ENCODE measurements at places on chromosomes 12 and 14.
A peak's percentile ranks its signal among the peaks of the same experiment; 100 is the strongest.

DNA sequence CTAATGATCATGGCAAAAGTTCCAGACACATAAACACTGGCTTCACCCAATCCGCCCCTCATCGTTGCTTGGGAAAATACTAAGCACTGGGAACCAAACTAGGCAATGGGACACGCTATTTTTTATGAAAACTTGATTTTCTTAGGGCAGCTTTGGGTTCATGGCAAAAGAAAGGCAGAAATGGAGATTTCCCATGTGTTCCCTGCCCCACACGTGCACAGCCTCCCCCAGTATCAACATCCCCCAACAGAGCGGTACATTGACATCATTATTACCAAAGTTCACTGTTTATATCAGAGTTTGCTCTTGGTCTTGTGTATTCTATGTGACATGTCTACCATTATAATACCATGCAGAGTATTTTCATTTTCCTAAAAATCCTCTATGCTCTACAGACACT is 71.0 kb downstream of the DBX2 start:
- no peak for DNase-seq

GRCh38 chr12:115201966-115202365 is 518.0 kb upstream of the TBX3 start:
- peak; percentile 54 for DNase-seq

DNA sequence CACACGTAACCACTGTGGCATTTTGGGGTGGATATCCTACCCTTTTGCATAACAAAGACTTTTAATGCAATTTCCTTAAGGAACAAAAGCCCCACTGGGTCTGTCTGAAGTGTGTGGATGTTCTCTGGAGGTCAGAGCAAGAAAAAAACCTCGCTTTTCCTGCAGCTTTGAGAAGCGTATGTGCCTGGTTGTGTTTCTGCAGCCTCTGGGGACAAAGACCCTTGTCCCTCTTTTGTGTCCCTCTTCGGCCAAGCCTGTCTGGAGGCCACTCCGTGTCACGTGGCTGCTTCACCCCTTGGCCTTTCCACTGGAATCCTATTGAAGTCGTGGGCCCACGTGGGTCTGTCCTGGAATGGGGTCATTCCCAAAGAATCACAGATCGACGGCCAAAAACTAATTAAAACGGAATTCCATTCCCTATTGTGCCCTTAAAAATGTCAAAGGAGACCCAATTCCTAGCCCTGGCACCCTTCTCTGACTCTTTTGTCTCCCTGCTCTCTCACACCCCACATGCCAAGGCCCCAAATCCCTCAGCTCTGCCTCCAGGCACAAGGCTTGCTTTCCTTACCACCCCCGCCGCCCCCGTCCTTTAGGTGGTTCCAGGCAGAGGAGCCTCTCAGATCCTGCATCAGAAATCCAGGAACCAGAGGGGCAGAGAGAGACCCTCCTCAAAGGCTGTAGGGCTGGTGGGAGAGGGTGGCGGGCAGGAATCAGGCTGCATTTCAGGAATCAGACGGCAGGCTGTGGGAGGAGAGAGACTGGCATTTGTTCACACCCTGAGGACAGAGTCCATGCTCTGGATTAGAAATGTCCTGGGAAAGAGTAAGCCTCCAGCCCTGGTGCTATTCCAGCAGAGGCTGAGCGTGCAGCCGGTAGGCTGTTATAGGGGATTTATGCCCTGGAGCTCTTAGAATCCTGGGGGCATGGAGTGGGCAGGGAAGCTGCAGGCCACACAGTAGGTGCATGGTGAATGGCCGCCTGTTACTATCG is 12.6 kb upstream of the CYP46A1 start:
- no peak for DNase-seq

DNA sequence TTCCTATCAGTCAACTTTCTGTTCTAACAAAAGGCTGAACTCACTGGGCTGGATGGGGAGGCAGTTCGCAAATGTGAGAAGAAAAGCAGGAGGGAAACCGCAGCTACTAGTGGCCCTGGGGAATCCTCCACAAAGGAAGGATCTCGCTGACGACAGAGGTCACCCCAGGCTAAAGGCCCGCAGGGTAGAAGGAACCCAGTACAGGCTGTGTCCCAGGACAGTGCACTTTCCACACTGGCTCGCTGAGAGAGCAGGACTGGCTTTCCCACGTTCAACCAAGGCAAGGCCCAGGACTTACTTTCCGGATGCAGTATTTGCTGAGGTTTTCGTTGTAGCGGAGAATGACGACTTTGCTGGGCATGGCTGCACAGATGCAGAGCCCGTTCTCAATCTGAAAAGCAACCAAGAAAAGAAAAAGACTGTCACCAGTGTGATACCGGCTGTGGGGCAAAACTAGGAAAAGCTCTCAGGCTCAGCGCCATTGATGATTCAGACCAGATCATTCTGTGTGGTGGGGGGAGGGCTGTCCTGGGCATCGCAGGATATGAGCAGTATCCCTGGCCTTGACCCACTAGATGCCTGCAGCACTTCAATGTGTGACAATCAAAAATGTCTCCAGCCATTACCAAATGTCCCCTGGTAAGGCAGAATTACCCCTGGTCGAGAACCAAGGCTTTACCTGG is 36.3 kb downstream of the PRKAB1 start:
- DNase-seq = peak; percentile 41

GRCh38 chr14:77865455-77865854 is 65.5 kb downstream of the ADCK1 start:
- no peak for DNase-seq

DNA sequence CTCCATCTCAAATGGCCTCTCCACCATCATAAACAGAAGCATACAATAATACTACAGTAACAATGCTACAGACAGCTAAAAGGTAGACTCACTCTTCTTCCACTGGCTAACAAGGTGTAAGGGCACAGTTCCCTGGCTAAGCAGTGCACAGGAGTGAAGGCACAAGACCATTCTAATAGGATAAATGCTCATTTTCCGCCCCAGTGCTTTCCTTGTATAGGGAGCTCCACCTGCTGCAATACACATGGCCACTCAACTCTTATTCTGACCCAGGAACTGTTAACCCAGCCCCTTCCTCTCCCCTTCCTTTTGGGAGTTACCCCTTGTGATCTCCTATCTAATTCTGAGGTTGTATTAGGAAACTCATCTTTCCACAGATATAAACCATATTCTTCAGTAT is 124.6 kb downstream of the KCNK10 start:
- no peak for DNase-seq

GRCh38 chr12:52441320-52441911 is 7.2 kb upstream of the KRT75 start:
- DNase-seq = no peak

DNA sequence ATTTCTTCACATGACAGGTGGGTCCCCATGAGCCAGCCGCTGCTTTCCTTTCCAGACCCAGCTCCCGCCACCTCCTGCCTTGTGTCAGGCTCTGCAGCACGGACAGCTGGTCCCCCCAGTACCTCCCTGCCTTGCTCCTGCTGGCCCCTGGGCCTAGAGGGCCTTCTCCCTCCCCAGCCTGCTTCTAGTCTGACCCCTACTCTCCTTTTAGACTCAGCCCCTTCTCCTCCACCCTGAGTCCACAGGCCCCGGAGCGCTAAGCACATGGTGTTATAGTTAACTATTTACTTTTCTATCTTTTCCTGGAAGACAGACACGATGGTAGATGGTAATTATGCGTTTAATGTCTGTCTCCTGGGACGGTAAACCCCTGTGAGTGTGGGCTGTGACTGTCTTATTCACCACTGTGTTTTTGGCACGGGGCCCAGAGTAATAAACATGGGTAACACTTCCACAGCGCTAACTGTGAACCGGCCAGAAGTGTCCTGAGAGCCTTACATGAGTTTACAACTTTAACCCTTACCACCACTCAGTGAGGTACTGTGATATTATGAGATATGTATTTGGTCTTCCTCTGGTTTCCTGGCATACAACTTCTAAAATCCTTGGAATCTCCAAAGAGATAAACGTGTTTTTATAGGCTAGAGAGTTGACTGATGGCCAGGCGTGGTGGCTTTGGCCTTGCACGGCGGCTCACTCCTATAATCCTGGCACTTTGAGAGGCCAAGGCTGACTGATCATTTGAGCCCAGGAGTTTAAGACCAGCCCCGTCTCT is 41.2 kb downstream of the DGLUCY start:
- DNase-seq = peak; percentile 81

DNA sequence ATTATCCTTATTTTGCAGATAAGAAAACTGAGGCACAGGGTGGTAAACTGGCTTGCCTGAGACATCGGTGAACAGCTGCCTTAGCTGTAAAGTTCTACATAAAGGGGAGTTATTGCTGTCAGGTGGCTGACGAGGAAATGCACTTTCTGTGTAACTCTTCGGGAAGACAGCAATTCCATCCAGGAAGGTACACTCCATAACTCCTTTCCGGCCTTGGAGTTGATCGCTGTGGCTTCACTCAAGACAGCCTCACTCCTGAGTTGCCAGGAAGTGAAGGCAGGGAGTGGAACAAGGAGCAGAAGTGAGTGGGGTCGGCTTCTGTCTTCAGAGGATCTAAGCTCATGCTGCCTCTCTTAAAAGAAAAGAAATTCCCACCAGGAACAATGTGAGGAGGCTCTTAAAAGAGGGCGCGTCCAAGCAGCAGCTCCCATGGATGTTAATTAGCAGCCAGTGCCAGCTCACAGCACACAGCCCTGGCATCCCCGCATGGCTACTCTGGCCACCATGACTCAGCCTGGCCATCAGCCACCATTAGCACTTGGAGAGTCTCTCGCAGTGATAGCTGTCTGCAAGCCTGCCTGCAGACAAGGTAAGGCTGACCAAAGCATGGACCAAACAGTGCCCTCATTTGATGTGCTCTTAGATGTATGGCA is 60.3 kb downstream of the NUAK1 start:
- peak; percentile 54 for DNase-seq

- DNase-seq = no peak
Observed at GRCh38 chr12:171743-172676, 41.9 kb downstream of the SLC6A12 start.

GRCh38 chr12:77032406-77032805 is 33.0 kb downstream of the E2F7 start:
- peak; percentile 62 for DNase-seq

GRCh38 chr14:30638926-30639325 is 16.8 kb downstream of the SCFD1 start:
- peak; percentile 65 for DNase-seq

GRCh38 chr12:77619425-77619824 is 211.3 kb upstream of the NAV3 start:
- no peak for DNase-seq

- no peak for DNase-seq
Observed at GRCh38 chr14:31200702-31200990, 6.9 kb downstream of the HECTD1 start.

DNA sequence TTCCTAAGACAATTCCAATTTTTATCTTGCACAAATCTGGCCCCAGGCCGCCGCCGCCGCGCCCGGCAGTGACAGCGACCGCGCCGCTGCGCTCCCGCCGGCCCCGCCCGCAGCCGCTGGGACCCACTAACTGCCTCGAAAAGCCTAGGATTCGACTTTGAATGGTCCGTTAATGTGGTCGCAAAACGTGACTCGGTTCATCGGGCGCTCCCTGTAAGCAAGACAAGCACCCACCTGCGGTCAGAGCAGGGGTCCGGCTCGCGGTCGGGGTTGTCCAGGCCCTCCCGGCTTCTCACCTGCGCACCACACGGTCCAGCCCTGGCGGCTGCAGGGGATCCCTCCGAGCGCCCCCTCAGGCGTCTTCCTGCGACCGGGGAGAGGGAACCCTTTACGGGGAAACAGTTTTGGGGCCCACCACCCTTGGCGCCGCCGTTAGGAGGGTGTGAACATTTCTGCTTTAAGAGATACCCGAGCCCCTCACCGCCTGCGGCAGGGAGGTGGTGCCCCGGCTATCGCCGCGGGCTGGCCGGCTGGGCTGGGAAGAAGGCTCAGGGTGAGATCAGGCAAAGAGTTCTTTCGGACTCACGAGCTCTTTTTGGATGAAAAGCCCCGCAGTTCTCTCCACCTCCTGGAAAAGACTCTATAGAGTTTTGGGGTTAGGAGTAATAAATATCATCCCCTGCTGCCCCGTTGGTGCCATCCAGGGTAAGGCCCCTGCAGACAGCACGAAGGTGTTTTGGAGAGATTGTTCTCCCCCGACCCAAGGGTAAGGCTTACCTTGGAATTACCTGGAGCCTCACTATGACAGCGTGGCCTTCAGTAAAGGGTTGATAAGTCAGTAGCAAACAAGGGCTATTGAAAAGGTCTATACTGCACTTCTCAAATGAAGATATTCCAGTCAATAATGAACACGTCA is 13.6 kb upstream of the FOXJ2 start:
- DNase-seq = no peak

DNA sequence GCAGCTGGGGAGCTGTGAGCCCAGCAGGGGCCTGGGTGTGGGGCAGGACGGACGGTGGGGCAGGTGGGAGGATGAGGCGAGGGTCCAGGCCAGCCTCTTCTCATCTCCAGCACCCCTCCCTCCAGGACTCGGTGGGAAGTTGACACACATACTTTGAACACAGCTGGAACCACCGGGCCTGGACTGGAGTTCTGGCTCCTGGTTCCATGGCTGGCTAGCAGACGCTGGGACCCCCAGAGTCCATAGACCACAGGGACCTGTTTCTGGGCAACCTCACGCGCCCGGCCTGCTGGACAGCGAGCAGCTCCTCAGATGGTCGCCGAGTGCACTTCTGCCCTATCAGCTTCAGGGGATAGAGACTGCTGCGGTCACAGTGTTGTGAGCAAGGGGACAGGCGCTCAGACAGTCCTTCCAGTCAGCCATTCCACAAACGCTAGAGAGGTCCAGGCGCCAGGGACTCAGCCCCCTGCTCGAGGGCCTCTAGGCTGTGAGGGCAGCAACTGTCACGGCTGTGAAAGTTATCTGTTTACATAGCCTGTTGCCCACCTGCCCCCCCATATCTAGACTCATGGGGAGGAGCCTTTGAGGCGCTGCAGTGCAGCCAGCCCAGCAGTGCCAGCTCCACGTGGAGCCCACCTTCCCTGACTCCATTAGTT is 25.2 kb downstream of the TCHP start:
- no peak for DNase-seq

DNA sequence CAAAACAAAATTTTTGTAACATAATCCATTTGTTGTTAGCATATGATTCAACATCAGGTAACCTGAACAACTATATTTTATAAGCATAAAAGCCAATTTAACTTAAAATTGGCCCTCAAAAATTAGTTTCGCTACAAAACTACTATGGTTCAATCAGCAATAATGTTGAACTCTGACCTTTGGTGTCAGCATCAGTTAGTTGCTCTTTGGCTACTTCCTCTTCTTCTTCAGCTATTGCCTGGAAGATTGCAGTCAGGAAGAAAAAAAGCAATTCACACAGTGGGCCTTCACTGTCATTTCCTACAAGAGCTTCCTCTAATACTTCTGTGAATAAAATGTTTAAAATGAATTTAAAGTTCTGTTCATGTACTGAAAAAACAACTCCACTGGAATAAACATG is 78.2 kb upstream of the CFL2 start:
- DNase-seq = no peak

DNA sequence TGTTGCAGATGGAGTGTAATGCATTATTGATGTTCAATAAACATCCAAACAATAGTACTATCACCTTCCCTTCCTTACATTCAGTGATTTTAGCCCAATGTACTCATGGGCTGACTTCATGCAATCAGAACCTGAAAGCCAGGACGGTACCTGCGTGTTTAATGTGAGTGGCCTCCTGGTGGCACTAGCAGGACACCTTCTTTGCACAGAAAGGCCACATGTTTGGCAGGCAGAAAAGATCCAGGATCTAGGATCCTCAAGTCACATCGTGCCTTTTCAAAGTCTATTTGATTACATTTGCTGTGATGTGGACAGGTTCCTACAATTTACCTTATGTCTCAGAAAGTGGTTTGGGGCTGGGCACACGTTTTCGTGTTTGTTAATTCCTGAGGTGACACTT is 82.9 kb downstream of the NEDD1 start:
- DNase-seq = peak; percentile 10

- no peak for DNase-seq
Observed at GRCh38 chr12:26830363-26830762, 2.6 kb downstream of the ITPR2 start.

All from iris pigment epithelial cell (primary cell).